Renal pelvis (tissue), 12 donors: ENCODE measurements at places on chromosomes 6 and 20. TPM values are rescaled to one million over a fixed set of nuclear protein-coding genes. Genes with fewer than 3 reads are reported as not detected.

Gene ZNF391
- 10.2 TPM for polyA plus RNA-seq

Gene PRR18
- polyA plus RNA-seq = 0.28 TPM

Gene ENPP4
- 13.5 TPM for polyA plus RNA-seq

Gene PPP1R14C
- 22.9 TPM for polyA plus RNA-seq

Gene STMND1
- polyA plus RNA-seq = 0.19 TPM

Gene FAM184A
- 12.1 TPM for polyA plus RNA-seq

Gene WFDC10B
- polyA plus RNA-seq = not detected

Gene HTR1E
- 0.60 TPM for polyA plus RNA-seq

Gene PHACTR1
- 17.9 TPM for polyA plus RNA-seq

Gene KIF25
- polyA plus RNA-seq = 0.13 TPM

GRCh38 chr20:7199861-7200260 is 432.4 kb downstream of the BMP2 start:
- DNase-seq = no peak

- DNase-seq = peak; percentile 62
Observed at GRCh38 chr20:46709459-46710152, at the start of gene SLC2A10. SLC2A10 (plus strand) TSS chr20:46709649; CDS start chr20:46709737, 88 bp downstream.

DNA sequence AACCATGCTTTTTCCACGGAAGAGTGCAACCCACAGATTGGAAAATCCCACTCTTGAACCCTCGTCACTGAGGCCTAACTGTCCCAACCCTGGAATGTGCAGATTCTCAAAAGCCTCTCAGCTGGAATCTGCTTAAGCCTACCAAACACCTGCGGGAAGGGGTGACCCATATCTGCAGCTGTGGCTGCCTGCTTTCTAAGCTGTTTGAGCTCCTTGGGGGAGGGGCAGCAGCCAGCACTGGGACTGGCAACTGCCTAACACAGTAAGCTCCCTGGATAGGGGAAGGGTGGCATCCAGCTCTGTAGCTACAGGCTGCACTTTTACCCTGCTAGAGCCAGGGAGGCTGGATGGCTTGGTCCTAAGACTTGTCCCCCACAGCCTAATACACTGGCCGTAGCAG is 579.6 kb downstream of the COL12A1 start:
- no peak for DNase-seq

DNA sequence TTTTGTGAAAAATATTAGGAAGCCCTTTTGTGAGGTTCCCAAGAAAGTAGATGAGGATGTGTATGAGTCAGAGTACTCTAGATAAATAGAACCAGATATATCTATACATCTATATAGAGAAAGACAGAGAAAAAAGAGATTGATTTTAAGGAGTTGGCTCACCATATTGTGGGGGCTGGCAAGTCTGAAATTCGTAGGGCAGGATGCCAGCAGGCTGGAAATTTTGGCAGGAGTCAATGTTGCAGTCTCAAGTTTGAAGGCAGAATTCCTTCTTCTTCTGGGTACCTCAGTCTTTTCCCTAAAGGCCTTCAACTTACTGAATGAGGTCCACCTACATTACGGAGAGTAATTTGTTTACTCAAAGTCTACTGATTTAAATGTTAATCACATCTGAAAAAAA is 65.3 kb upstream of the SAMD3 start:
- DNase-seq = no peak

- DNase-seq = no peak
Observed at GRCh38 chr20:57897891-57898290, 188.1 kb upstream of the PMEPA1 start.

GRCh38 chr6:149190224-149190831 is 127.2 kb upstream of the TAB2 start:
- no peak for DNase-seq

DNA sequence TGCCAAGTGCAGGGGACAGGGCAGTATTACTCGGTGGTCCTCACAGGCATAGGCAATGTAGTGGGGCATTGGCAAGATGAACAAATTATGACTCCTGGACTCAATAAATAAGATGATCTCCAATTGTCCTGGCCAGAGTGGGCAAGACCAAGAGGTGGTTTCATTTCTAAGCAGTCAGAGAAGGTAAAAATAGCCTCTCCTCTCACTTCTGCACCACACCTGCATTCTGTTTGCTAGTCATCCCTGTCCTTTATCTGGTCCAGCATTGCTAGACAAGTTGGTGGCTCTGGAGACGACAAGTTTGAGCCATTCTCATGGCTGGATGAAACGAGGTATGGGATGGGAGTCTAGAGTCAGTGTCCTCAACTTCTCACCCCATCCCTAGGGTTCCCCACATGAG is 83.0 kb downstream of the BANF2 start:
- DNase-seq = no peak

DNA sequence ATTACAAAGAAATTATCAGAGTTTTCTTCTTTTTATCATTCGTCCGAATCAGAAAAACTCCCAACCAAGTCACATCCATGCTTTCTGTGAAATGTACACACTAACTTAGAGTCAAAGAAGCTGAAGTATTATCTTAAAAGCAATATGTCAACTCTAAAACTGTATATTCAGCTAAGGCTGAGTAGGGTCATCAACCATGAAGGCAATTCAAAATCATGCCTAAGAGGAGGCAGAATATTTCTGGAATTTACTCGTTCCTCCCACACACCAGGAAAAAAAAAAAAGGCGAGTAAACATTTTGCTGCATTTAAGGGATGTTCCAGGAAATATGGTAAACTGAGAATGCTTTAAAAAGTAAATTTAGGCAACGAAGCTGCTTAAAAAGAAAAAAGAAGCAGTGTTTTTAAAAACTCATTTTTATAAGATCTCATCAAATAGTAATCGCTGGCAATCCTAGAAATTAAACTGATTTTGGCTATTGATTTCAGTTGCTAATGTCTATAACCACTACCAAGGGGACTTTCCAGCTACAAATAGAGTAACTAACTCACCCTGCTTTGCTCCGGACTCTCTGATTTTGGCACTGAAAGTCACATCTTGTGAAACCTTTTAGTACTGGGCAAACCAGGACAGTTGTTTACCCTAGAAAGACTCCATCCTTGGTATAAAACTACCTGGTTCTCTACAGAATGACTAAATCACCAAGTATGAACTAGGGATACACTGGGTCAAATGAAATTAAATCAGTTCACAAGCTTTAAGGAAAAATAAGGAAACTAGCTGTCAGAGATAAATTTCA is 82.8 kb downstream of the MBOAT1 start:
- DNase-seq = no peak

- no peak for DNase-seq
Observed at GRCh38 chr6:138956244-138956924, 31.7 kb downstream of the REPS1 start.

- DNase-seq = peak; percentile 9
Observed at GRCh38 chr20:37179683-37180524, 556 bp upstream of the MROH8 start.

DNA sequence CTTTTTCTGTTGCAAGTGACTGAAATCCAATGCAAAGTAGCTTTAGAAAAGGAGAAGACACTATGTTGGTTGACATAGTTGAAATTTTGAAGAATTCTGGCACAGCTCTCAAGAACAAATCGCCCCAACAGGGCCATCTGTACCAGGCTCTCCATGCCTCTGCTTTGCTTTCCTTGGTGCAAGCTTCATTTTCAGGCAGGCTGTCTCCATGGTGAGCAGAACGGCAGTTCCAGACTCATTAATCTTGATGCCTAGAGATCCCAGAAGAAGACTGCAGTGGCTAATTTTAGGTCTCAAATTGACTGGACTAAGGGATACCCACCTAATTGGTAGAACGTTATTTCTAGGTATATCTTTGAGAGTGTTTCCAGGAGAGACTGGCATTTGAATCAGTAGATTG is 950.7 kb upstream of the FLRT3 start:
- no peak for DNase-seq

DNA sequence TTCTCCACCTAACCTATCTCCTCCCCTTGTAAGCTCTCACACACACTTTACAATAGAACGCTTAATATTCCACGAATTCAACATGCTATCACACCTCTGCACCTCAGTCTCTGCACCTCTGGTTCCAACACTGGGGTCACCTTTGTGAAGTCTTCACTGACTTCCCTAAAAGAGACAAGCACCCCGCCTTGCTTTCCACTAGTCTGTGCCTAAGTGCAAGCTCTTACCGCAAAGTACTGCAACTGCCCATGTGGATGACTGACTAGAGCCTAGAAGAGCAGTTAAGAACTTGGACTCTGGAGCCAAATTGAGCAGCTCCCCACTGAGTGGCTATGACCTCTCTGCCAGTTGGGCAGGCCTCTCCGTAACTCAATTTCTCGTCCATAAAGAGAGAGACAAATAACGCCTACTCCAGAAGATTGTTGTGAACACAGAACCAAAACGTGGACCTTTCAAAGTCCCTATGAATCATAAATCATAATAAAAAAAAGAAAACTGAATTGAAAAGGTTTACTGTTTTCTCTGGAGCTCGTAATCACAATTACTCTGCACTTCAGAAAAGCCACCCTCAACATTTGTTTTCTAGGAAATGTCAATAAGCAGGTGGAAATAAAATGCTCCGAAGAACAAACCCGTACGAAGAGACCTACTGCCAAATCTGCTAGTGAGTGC is 1.2 kb downstream of the IFNGR1 start:
- no peak for DNase-seq

DNA sequence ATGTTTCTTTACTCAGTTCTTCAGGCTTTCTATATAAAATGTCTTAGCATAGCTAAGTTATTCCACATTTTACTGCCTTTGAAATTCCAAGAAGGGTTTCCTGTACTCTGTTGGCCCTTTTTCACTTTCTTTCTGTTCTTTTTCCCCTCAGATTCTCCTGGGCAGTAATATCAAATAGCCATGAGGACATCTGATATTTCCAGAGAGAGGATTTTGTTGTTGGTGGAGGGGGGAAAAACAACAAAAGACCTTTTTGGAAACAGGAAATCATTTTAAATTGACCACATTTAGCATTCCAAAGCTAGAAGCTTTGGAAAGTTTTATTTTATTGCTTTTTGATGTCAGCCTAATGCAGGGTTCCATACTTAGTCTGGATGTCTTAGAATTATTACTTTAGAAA is 445.4 kb downstream of the GJA1 start:
- DNase-seq = no peak

DNA sequence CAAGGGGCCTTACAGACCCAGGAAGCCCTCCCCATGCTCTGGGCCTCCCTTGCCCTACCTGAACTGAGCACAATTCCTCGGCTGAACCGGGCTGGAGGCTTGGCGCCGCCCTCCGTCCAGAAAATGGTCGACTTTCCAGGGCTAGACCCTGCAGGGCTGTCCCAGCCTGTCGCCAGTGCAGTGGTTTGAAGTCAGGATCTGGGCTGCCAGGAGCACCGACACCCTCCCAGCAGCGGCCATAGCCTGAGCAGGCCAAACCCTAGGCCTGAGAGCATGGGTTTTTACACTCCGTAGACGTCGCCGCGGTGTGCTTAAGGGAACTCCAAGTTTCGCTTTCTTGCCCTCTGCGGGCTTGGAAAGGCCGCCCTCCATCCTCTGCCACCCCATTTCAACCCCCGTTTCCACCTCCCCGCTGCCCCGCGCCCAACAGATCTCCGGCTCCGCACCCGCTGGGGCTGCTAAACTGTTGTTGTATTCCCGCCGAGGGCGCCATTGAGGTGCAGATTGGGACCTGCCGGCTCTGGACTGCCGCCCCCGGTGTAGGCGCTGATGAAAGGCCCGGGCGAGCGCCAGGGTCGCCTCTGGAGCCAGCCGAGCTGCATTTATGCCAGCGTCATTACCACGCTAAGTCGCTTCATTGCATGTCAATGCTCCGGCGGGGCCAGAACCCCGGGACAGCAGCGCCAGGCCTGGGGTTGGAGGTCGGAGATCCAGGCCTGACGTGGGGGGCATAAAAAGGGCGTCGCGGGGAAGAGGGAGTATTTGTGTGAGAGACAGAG is 2.2 kb upstream of the TFAP2A start:
- DNase-seq = no peak

DNA sequence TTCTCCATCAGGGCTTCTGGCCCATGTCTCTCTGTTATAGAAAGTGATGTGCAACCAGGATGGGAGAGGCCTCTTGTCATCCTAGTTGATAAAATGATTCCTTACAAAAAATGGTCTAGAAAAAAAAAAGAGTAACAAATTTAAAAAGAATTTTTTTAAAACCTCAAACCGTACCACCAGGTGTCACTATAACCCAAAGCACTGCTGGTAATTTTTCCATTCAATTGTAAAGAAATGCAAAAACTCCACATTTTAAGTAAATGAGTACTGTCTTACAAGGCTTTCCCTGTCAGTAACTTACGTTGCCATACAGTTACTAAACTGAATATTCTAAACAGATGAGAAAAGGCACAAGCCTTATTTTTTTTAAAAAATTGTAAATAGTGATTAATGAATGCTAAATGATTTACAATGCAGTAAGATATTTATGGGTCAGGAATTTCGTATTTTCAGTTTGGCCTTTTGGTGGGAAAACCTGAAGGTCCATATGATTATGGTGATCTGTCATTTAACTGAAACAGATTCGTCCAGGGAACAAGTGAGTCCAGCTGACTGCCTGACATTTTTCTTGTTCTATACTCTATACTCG is 95.4 kb downstream of the OGFRL1 start:
- peak; percentile 57 for DNase-seq

DNA sequence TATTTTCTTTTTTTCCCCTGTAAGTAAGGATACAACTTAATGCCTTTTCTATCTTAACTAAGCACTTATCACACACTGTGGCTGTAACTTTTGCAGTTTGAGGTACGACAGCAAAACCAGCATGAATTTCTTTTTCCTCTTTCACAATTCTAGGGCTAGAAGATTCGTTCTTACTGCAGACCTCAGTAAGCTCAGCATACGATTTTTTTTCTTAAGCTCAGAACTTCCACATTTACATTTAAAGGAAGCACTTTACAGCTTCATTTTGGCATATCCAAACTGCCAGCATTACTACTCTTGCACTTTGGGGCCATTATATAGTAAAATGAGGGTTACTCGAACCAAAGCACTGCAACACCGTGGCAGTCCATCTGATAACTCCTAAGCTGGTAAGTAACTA is 889 bp upstream of the CHMP4B start:
- DNase-seq = no peak
